ENCODE measurements at places on chromosomes 6 and 20.

DNA sequence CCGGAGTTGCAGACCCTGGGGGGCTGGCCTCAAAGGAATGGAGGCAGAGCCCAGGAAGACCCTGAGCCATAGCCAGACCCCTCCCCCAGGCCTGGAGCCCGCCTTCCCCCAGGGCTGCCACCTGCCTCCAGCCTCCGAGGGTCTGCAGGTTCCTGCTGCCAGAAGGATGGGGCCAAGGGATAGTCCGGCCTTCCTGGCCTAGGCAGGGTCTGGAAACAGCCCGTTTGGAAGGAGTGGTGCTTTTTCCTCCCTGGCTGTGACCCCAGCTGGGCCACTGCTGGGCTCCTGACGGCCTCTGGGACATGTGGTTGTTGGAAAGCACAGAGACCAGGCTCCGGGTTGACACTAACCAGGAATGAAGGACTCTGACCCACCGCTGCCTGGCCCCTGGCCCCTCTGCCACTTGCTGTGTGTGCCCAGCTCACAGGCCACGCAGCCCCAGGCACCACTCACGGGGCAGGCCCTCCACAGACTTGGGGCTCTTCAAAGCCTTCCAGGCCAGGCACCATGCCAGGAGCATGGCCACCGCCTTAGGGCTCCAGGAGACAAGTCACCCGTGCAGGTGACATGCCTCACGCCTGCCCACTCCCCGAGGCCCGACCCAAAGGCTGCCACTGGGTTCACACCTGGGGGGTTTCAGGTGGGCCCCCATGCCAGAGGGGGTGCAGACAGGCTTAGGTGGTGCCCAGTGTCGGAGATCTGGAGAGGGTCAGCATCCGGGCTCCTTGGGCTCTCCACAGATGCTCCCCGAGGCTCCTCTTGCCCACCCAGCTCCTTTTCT lies 3.9 kb upstream of the LAMA5 start:
- DNase-seq, result no peak

GRCh38 chr6:100663219-100663863 lies 198.6 kb upstream of the SIM1 start:
- DNase-seq, result no peak

DNA sequence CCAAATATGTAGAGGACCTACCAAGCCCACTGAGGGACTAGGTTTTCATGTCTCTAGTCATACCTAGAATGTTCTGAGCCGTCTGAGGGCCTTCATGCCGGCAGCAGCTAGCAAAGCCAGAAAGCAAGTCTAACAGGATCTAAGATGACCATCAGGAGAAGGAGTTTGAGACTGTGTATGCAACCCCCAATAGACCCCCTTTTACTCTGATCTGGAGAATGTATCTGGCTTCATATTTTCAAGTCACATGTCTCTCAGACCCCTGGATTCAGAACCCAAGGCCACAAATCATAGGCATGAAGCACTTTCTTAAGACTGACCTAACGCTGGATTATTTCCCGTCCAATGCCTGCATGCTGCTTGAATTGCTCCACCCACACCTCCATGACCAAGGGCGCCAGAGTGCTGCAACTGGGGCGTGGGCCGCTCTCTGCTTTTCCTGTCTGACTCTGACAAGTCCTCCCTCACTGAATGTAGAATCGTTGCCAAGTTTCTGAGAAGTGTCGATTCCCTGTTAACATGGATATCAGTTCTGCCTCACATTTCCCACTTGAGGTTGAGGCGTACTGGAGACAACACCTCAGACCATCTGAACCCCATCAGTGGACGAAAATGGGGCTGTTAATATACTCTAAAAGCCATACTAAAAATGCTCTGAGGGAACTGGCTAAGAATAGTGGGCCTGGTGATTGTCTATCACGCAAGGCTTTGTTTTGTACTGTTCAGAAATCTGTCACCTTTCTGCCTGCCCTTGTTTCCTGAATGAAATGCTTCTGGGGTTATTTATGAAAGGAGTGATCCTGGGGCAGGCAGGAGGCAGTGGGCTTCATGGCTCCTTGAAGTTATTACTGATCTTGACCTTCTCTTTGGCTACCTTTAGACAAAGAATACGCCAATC lies 23.9 kb upstream of the ASXL1 start:
- no peak for DNase-seq

DNA sequence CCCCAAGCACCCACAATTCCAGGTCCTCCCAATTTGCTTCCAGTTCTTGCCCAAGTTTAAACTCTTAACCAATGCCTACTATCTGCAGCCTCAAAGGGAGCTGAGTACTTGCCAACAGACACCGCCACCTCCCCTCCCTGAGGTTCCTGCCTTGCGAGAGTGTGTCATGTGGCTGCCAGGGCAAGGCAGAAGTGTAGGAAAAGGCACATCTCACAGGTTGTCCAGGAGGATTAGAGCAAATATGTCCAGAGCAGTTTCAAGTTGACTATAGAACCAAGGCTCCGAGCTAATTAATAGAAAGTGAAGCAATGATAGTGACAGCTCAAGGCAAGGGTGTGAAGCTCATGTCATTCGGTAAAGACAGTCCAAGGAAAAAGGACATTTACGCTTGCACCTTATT lies 127.8 kb downstream of the ATXN1 start:
- DNase-seq, result no peak

GRCh38 chr6:89160331-89161092 lies 14.7 kb downstream of the PM20D2 start:
- DNase-seq, result no peak

- no peak for DNase-seq
Observed at GRCh38 chr6:116450769-116451740, 10.1 kb upstream of the CALHM6 start.

- DNase-seq, result no peak
Observed at GRCh38 chr6:11770546-11771466, 7.8 kb downstream of the ADTRP start.

GRCh38 chr20:43040427-43040826 lies 149.3 kb downstream of the PTPRT start:
- DNase-seq, result no peak
